ENCODE measurements at places on chromosomes 16 and 17.

GRCh38 chr17:29150161-29150560 lies 30.0 kb downstream of the MYO18A start:
- no peak for DNase-seq

GRCh38 chr17:73050797-73051196 lies 41.7 kb downstream of the SLC39A11 start:
- no peak for DNase-seq

DNA sequence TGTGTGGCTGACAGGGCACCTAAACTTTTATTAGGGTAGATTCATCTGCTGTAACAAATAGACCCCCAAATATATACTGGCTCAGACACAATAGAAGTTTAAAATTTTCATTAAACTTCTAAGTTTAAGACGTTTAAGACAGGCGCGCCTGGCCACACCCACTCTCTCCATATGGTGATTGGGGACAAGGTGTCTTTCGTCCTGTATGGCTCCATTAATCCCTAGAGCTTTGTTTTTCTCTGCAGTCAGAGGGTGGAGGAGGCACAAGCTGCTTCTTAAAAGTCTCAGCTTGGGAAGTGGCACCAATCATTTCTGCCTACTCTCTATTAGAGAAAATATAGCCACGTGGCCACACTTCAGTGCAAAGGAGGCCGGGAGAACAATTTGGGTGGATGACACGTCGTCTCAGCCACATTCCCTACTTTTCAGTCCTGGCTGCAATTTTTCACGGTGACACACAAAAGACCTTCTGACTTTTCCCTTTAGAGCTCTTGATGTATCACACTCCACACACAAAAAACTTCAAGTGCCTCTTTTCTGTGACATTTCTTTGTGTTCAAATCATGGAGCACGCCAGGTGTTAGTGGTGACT lies 125.5 kb upstream of the CACNG3 start:
- no peak for DNase-seq

DNA sequence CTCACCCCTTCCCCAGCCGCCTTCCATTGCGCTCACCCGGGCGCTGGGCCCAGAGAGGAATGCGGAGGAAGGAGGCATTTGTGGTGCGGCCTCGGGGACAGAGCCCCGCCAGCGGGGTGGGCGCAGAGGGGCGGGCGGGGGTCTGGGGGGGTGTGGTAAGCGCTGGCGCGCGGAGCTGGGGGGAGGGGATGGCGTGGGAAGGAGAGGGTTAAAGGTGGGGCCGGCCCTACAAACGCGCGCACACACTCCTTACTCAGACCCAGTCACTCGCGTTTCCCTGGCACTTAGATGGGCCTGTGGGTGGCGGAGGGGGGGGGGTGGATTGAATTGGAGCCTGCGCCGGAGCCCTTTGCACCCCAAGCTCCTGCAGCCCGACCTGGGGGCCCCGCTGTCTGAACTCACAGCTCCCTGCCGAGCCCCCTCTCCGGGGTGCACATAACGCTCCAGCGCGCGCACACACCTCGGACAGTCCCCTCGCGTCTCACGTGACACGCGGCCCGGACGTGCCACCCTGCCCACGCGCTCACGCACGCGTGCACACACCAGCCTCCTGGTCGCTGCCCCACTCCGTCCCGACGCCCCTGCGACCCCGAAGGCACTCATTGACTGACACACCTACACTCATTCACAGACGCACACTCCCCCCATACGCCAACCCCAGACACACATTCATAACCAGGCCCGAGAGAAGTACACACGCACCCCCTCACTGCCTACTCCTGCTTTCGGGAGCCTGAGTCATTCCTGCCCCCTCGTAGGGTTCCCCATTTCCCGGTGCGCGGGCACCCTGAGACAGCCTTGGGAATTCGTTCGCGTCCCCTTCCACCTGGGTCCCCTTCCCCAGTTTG lies 844 bp downstream of the TBKBP1 start:
- peak; percentile 87 for DNase-seq

- DNase-seq, result peak; percentile 79
Measured at GRCh38 chr16:4314532-4315185, 1.2 kb upstream of the GLIS2 start.

DNA sequence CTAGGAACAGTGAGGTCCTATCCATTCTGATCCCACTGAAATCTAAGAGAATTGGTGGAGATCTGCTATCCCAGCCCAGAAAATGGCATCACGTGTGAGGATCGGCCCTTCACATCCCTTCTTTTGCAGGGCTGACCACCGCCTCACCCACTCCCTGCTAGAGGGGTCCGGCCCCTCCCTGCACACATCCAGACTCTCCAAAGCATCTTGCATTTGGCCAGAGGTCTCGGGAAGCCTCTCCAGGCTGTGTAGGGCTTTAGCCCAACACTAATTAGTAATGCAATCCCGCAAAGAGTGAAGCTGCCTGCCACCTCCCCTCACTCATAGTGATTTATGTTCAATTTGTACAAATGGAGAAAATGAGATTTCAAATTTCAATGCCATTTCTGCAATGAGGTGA lies 434.4 kb upstream of the ZFHX3 start:
- no peak for DNase-seq

GRCh38 chr17:61849674-61850073 lies 13.7 kb downstream of the BRIP1 start:
- DNase-seq, result no peak

DNA sequence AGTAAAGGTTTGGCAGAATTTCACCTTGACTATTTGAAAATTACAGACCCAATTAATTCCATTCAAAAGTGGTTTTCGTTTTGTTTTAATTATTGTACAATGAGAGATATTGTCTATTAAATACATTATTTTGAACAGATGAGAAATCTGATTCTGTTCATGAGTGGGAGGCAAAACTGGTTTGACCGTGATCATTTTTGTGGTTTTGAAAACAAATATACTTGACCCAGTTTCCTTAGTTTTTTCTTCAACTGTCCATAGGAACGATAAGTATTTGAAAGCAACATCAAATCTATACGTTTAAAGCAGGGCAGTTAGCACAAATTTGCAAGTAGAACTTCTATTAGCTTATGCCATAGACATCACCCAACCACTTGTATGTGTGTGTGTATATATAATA lies 72.6 kb downstream of the CDK12 start:
- no peak for DNase-seq

GRCh38 chr17:15257796-15258512 lies 7.2 kb downstream of the PMP22 start:
- DNase-seq, result no peak

DNA sequence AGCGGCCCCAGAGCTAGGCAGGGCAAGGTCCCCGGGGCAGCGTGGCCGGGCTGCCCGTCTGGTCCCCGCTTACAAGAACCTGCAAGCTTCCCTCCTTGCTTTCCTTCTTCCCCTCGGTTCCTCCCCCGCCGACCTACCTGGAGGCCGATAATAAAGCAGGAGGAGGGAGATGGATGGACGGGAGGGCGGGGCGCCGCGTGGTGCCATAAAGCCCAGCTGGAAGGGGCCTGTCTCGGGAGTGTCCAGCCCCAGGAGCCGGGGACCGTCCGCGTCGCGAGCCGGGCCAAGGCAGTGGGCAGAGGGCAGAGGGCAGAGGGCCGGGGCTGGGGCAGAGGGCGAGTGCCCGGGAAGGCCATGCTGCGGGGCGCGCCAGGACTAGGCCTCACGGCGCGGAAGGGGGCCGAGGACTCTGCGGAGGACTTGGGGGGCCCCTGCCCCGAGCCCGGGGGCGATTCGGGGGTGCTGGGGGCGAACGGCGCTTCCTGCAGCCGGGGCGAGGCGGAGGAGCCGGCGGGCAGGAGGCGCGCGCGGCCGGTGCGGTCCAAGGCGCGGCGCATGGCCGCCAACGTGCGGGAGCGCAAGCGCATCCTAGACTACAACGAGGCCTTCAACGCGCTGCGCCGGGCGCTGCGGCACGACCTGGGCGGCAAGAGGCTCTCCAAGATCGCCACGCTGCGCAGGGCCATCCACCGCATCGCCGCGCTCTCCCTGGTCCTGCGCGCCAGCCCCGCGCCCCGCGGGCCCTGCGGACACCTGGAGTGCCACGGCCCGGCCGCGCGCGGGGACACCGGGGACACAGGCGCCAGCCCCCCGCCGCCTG lies at the start of gene BHLHA9:
Gene BHLHA9 (plus strand): TSS at position 235 of the 820 bp plus-strand sequence. CDS start 120 bp downstream, at position 355.
- peak; percentile 39 for DNase-seq

GRCh38 chr17:77768248-77768852 lies 190.2 kb upstream of the TNRC6C start:
- DNase-seq, result no peak

DNA sequence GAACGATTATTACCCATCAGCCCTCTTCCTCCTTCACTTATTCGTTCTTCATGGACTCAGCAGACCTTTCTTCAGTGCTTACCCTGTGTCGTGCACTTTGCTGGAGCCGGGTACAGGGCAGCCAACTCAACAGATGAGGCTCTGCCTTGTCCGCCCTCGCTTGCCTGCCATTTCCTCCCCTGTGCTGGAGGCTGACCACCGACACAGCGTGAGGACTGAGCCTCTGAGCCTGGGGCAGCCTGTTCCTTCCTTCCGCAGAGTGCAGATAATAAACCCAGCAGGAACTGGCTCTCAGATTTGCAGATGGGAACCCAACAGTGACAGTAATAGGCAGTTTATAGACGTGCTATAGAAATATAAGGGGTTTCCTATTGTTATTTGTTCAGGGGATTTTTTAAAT lies 7.0 kb upstream of the SLC39A11 start:
- no peak for DNase-seq

GRCh38 chr17:16415031-16415924 lies at the start of gene TRPV2:
Gene TRPV2, plus strand, starts transcription at chr17:16415571. Its CDS starts 2,098 bp downstream, at chr17:16417669.
- no peak for DNase-seq

DNA sequence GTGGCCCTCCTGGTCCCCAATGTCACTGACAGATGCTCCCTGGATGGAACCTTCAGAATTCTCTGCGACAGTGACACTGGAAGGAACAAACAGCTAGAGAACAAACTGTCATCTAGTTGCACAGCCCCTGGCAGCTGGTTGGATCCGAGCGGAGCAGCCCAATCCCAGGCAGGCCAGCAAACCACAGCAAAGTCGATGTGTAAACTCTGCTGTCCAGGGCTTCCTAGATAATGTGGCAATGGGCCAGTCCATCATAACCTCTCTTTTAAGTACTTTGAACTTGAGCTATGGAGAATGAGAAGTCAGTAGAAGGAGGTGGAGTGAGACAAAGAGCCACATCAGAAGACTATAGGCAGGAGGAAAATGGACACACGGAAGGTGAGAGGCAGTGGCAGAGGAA lies 323.0 kb downstream of the CBLN1 start:
- no peak for DNase-seq

GRCh38 chr17:15019158-15019557 lies 246.0 kb downstream of the PMP22 start:
- no peak for DNase-seq

DNA sequence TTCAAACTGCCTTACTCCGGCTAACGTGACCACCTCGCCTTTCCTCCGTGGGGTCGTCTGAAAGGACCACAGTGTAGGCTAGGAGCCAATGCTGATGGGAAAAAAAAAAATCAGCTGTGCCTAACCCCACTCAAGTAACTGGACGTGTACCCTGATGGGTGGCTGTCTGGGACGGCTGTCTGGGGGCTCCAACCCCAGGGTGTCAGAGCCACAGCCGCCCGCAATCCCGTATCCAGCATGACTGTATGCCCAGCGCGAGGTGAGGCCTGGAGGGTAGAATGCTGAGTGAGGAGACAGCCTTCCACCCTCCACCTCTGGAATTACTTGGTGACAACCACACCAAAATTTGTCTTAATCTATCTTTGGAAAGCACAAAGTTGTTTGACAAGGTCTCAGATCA lies 2.8 kb downstream of the CSNK1D start:
- DNase-seq, result no peak

GRCh38 chr17:33342025-33342424 lies 48.9 kb upstream of the ASIC2 start:
- DNase-seq, result no peak

GRCh38 chr16:86157616-86158247 lies 258.8 kb downstream of the IRF8 start:
- no peak for DNase-seq

GRCh38 chr16:82368041-82368440 lies 198.0 kb upstream of the MPHOSPH6 start:
- peak; percentile 5 for DNase-seq

GRCh38 chr17:491086-492021 lies 138.7 kb upstream of the RPH3AL start:
- DNase-seq, result peak; percentile 92

GRCh38 chr17:32732296-32732642 lies 144.7 kb downstream of the MYO1D start:
- DNase-seq, result no peak
